Activated CD4-positive, alpha-beta T cell treated with anti-CD3 and anti-CD28 coated beads for 24 hours (primary cell): ENCODE measurements at places on chromosomes 5 and 9.
A peak's percentile ranks its signal among the peaks of the same experiment; 100 is the strongest.

DNA sequence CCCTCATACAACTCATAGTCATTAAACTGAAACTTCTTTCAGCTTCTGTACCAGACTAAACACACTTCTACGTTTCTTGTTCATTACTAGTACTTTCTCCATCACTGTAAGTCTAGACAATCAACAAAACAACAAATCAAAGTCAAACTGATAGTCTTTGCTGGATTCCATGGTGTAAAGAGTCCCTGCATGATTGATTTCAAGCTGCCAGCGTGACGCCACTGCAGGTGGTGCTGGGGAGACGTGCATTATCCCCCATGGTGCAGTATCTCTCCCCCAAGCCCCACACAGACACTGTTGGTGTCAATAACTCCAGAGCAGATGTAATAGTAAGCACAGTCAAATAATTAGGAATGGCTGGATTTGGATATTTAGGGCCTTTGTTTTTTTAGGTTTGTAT, 10.7 kb upstream of the SLC2A8 start:
- DNase-seq = no peak

DNA sequence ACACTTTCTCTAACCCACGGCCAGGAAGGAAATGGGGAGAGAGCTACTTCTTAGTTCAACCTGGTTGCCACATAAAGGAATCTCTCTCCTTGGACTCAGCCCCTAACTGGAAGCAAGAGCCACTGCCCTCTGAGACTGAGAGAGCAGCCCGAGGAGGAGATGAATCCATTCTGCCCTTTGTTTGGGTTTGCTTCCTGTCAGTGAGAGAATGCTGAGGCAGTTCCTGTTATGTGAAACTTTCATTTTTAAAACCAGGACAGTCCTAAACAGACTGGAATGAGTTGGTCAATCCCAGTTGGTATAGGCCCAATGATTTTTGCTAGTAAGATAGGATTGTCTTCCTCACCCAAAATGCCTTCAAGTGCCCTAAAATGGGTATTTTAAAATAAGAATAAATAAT, 205.1 kb downstream of the NTRK2 start:
- DNase-seq = no peak

GRCh38 chr9:21320465-21320864, 14.7 kb downstream of the KLHL9 start:
- no peak for DNase-seq

DNA sequence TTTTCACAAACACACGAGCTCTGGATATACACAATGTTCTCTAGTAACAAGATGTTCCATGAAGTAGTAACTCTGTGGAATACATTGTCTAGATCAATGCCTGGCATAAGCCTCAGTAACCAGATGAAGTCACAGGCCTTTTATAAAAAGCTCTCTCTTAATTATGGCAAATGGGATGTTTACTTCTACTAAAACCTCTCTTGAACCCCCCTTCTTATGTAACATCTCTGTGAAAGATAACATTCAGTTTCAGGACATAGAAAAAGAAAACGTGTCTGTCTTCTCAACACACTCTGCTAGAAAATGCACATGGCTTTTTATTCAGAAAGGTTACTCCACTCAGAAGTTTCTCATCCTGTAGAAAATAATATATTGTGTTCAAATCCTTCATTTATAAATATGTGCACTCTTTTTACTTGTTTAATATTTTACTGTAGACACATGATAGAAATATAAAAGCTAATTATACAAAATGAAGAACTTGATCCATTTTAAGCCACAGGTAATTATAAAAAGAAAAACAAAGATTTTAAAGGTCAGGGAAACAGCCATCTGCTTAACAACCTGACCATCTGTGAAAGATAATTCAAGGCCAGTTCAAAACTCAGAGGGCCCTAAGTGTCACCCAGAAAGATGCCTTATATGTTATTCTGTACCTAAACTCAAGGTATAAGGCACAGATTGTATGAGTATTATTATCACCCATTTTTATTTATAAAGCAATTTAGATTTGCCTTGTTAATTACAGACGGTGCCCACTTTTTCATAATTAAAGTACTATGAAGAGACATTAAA, 812.0 kb downstream of the CDH18 start:
- DNase-seq = no peak

- no peak for DNase-seq
These were observed 7.1 kb downstream of the LRRC70 start for GRCh38 chr5:62585751-62586150.

DNA sequence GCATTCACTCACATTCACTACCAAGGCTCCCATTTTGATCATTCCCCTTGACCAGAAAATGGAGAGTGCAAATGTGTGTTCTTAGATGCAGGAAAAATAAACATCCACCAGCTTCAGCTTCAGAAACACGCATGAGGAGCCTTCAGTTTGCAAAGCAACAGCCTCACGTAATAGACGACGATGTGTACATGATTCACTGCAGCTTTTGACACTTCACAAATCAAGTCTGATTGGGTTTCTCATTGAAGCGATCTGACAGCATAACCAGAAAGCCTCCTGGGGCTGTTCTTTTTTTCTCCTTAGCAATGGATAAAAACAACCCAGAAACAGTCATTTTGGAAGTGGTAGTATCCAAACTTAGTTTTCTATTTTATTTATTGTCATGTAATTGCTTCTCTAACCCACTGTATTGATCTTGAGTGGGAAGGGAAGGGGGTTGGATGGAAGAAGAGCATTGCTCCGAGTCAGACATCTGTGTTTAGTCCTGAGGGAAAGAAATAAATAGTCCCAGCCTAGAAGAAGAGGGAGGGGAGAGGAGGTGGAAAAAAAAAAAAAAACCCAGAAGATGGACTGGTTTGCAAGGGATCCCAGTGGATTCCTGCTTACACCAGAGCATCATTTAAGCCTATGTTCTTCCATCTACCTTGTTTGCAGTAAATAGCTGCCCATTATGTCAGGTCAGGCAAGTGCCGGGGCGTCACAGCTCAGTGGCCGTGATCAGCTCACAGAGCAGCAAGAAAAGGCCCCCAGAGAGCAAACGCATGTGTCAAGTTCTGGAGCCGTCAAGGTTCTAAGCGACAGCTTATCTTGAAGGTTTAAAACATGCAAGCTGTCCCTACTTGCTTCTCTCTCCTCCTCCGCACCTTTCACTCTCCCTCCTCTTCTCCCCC, 190.2 kb upstream of the SNX2 start:
- DNase-seq = no peak

DNA sequence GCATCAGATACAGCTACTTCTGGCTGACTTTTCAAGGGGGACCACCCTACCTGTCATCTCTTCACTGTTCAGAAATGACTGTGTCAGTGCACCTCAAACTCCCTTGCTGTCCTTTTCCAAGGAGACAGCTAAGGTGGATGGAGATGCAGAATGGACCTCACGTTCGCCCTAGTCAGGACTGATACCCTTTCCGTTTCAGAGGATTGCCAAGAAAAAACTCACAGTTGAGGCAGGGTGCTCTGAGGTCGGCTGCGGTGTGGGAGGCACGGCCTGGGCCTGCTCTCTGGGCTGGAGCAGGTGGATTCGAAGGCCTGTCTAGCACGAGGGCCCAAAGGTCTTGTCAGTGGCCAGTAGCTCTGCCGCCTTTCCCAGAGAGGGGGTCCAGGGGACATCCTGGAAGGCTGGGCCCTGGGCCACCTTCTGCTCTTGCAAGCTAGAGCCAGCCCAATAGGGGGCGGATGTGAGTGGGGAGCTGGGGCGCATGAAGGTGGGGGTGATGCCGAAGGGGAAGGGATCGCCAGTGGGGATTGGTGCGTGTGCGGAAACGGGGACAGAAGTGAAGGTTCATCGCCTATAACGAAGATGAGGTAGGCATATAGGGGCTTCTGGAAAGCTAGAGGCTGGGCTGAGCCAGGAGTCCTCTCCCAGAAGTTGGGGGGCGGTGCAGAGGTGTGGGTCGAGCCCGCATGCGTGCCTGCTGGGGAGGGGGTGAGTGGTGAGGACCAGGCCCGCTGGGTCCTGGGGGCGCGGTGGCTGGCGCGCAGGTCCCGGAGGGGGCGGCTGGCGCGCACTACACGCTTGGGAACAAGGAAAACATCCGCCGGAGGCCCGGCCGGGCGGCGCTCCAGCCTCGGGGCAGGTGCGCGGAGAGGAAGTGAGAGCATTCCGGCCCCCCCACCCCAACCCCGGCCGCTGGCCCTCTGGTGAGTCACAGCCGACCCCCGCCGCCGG, 2.5 kb upstream of the MSMP start:
- DNase-seq = peak; percentile 75

GRCh38 chr9:92506184-92506857, 24.0 kb upstream of the ASPN start:
- DNase-seq = no peak

DNA sequence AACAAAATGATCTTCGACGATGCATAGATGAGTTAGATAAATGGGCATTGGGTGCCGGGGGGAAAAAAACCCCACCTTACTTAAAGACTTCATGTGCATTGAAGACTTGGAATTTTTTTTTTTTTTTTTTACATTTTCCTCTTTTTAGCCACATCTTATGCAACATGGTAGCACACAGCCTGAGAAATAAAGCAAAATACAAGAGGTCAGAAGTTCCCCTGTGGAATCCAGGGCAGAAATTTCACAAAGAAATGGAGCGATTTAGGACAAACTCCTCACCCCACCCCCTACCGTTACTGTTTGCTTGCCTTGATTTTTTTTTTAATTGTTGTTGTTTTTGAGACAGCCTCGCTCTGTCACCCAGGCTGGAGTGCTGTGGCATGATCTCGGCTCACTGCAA, 153.2 kb downstream of the GOLPH3 start:
- no peak for DNase-seq

GRCh38 chr5:2904956-2905355, 153.5 kb upstream of the IRX2 start:
- no peak for DNase-seq

DNA sequence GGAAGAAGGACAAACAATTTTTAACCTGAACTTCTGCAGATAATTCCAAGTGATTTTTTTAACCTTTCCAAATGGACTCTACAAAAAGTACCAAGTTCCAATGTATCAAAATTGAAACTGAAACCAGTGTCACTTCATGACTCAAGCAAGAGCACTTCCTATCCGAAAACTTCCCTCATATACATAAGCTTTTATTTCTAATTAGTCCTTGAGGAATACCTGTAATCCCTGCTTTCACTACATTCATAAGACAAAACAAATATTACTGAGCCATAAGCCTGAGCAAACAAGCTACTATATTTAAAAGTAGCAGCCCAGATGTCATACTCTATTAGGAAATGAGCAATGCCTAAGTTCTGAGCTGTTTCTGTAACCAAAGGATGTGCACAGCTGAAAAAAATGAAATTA, 224.4 kb downstream of the EBF1 start:
- no peak for DNase-seq

- DNase-seq = no peak
These were observed 125.6 kb downstream of the LPAR1 start for GRCh38 chr9:110912419-110913291.

DNA sequence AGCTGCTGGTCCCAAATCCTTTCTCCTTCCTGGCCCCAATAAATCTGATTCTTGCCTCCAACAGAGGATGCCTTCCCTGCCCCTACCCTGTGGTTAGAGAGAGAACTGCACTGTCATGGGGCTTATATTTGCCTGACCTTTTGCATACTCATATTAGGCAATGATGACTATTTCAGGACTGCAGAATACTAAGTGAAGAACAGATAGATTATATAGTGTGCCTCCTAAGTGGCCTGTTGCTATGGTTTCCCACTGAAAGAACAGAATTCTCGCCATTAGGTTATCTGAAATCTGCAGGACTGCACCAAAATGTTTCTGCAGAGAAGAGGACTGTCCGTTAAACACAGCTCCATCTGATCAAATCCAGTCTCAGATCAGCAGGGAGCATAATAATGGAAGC, 87.3 kb upstream of the CCNG1 start:
- no peak for DNase-seq

DNA sequence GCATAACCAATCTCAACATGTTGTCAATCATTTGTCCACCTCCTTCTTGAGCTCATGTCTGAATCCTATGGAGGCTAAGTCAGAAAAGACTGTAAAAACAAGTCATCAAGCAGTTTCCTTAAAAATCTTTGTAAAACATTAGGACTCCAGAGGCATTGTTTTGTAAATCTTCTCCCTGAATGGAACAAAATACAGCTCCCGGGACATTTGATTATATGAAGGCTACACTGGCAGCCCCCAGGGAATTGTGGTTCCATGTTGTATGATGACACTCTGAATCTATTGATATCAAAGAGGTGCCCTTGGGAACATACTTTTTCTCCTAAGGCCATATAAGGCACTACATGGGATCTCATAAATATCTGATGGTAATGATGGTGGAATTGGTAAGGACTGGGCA, 83.2 kb upstream of the NUDT12 start:
- DNase-seq = no peak

DNA sequence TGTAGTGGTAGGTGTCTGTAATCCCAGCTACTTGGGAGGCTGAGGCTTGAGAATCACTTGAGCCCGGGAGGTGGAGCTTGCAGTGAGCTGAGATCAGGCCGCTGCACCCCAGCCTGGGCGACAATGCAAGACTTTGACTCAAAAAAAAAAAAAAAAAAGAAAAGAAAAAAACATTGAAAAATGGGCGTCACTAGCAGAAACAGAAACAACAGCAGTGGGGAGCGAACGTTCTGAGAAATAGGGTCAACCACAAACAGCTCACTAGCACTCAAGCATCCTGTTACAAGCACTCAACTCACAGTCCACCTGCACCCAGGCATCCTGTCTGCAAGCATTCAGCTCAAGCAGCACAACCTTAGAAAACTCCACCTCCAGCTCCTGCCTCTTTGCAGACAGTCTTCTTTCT, 17.2 kb downstream of the TRIM14 start:
- peak; percentile 47 for DNase-seq

GRCh38 chr9:13705373-13705772, 425.9 kb upstream of the MPDZ start:
- no peak for DNase-seq

- DNase-seq = no peak
These were observed 500 bp downstream of the URM1 start for GRCh38 chr9:128371630-128372117.

GRCh38 chr9:137396227-137396626, 26.7 kb downstream of the EXD3 start:
- no peak for DNase-seq

DNA sequence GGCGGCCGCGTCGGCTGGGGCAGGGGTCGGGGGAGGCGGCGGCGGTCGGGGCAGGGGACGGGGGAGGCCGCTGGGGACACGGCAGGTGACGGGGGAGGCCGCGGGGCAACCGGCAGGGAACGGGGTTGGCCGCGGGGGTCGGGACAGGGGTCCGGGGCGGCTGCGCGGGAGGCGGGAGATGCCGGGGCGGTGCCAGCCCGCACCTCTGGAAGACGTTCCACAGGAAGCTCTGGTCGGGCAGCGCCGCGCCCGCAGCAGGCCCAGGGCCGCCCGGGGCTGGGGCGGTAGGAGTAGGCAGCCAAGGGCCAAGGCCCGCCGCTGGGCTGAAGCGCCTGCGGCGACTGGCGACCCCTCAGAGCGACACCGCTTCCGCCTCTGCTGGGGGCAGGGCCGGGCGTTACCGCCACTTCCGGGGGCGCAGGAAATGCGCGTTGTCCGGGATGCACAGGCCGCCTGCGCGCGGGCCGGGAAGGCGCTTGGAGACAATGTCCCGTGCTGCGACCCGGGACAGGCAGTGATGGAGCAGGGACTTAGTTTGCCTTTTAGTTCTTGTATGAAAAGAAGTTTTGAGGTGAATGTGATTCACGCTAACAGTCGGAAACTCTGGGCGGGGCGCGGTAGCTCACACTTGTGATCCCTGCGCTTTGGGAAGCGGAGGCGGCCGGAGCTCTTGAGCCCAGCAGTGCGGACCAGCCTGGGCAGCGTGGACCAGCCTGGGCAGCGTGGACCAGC, 110.0 kb upstream of the LPCAT1 start:
- peak; percentile 63 for DNase-seq
